NCI-H1092 treated with DMSO at 0.1 percent for 48 hours (cell line): ENCODE measurements at places on chromosomes 12 and 14.

DNA sequence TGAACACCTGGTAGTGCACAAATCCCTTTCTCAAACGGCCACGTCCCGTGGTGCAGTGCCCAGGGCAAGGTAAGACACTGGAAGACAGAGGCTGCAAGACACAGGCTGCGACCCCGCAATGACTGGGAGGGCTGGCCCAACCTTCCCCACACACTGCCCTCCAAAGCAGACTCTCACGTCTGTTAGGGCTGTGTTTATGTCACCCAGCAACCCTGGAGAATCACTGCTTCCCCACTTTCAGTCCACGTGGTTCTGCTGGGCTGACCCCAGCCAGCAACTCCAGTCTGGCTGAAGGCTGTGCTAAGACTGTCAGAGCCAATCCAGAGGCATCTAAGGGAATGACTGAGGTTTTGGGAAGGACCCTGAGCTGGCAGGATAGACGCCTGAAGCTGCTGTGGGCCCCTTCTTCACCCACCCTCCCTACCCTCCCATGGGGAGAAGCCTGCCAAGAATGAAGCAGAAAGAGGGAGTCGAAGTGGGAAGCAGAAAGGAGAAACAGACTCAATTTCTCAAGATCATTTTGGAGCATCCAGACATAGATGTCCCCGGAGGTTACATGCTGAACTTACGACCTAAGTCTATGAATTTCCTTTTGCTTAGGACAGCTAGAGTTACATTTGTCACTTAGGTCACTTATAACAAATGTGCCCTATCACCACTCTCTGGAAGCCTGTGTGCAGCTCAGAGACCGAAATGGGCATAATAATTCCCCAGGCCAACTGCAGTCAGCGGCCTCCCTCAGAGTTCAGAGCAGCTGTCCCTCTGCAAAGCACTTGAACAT is 11.7 kb downstream of the KDM2B start:
- DNase-seq = no peak

DNA sequence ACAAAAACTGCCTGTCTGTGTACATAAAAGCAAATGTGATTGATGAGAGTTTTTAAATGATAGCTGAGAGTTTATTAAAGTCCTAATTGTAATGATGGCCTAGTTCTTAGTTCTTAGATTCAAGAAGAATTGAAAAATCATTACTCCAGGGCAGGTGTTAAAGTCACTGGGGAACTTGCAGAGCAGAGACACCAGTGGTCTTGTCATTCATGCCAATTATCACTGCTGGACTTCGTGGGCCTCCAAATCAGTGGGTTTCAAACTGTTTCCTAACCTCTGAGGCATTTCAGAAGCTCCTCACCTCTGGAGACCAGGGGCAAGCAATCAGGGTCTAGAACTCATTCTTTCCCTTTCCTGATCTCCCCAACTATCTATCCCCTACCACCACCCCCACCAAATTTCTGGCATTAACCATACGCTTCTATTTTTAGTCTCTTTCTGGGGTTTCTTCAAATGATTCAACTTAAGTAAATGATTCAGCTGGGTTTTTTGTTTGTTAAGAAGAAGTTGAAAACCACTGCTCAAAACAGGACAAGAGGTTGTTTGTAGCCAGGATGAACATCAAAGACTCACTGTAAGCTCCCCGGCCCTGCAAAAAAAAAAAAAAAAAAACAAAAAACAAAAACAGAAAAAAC is 80.1 kb downstream of the CEP83 start:
- no peak for DNase-seq

DNA sequence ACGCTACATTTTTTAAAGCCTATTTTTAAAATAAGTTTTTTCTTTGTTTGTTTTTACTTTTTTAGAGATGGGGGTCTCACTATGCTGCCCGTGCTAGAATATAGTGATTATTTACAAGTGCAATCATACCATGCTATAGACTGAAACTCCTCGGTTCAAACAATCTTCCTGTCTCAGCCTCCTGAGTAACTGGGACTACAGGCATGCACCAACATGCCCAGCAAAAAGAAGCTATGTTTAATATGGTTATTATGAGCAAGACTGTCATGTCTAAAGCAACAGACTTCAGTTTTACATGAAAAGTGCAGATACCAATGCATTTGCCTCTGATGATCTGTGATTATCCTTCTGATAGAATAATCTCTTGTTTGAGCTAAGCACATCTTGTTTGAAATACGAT is 45.6 kb upstream of the SGPP1 start:
- DNase-seq = no peak

- no peak for DNase-seq
Measured at GRCh38 chr14:55323910-55324309, 52.7 kb downstream of the FBXO34 start.

DNA sequence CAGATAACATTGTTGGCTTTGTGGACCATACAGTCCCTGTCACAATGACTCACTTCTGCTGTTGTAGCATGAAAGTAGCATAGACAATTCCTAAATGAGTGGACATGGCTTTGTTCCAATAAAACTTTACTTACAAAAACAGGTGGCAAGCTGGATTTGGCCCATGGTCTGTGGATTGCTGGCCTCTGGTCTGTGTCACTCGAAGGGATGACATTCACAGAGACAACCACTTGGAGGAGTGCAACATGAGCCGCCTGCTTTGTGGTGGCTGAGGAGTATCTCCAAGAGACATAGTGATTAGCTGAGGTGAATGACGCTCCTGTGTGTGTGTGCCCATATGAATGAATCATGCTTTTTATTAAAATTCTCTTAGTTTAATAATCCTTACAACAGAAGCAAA is 81.3 kb upstream of the NRXN3 start:
- peak; percentile 10 for DNase-seq

- DNase-seq = peak; percentile 32
Measured at GRCh38 chr12:52495389-52495788, 2.3 kb upstream of the KRT6A start.

DNA sequence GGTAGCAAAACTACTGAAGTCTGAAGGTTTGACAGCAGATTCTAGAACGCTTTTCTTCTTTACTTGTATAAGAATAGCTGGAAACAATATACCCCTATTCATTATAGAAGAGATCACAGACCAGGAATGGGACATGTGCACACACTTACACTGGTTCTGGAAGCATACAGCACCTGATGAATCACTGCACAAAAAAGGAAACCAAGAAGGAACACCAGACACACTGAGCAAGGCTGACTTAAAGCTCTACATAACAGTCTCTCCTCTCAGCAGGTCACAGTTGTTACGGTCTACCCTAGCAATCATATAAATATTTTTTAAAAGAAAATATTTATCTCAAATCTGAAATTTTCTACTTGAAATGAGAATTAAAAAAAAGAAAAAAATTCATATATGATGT is 13.5 kb downstream of the ATP2B1 start:
- DNase-seq = no peak

- DNase-seq = no peak
Measured at GRCh38 chr14:68770553-68771286, 22.1 kb downstream of the ZFP36L1 start.

DNA sequence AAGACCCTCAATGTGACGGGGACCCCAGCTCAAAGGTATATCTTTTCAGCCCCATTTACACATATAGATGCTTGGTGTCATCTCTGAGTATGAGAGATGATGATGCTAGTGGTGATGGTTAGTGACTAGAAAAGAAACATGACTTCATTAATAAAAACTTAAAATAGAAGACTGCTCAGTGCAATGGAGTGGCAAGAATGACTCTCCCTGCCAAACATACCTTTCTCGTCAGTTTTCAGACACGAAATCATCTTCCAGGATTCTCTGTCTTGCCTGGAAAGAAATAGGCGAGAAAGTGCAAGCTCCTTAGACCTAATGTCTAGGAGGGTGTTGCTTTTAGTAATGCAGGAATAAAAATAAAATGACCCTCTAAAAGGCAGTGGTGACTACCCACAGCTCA is 71.7 kb downstream of the TPH2 start:
- no peak for DNase-seq

- DNase-seq = no peak
Measured at GRCh38 chr12:16913832-16914490, 308.0 kb upstream of the LMO3 start.

DNA sequence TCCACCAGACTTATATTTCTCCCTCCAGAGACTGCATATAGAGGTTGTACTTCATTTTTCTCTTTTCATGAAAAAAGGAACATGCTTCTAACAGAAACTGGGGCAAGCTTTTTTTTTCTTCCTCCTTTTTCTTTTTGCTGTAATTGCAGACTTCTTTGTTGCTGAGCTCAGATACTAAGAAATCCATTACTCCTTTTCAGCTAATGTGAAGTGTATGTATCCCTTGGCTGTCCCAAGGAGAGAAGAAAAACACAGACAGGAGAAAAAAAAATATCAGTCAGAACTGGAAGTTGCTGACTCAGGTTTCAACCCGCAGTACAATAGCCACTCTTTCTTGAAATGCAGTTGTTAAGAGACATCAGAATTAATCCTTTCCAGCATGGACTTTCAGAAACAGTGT is 1248.4 kb downstream of the LRFN5 start:
- DNase-seq = no peak

DNA sequence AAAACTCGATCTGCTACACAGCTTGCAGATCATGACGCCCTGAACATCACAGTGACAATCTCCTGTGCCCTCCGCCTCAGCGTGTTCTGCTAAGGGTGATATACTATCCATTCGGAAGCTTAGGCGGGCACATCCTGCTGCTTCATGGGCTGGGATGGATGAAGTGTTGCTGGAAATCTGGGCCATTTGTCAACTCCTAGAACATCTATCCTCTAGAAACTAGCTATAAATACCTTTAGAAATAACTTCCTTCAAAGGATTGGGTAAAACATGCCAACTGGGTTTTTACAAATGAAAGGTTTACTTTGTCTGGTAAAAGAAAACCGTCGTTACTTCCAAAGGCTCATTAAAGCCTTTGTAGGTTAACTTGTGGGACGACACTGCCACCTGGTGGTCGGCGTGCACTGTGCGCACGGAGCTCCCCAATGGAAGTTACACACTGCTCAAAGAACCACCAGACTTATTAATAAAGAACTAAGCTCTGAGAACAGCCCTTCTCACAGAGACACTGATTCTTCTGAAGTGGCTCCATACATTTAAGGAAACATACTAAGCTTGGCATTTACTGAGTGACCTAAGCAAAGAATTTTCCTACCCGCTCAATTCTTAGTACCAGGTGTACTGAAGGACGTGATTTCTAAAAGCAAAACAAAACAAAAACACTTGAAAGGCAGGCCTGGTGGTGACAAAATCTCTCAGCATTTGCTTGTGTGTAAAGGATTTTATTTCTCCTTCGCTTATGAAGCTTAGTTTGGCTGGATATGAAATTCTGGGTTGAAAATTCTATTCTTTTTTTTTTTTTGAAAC is 21.6 kb upstream of the CACNA2D4 start:
- DNase-seq = peak; percentile 74

GRCh38 chr12:117967043-117967442 is 1.7 kb downstream of the KSR2 start:
- DNase-seq = no peak

DNA sequence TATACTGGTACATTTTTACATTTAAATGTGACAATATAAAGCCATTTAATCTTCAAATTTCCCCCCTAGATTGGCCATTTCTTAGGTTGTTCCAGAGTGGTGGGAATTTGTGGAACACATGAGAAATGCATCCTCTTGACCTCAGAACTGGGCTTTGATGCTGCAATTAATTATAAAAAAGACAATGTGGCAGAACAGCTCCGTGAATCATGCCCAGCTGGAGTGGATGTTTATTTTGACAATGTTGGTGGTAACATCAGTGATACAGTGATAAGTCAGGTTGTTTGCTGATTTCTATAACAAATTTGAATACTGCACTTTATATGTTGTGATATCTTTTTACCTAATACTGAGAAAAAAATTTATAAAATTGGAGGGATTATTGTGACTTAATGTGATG is 7.6 kb upstream of the ZNF410 start:
- DNase-seq = no peak

DNA sequence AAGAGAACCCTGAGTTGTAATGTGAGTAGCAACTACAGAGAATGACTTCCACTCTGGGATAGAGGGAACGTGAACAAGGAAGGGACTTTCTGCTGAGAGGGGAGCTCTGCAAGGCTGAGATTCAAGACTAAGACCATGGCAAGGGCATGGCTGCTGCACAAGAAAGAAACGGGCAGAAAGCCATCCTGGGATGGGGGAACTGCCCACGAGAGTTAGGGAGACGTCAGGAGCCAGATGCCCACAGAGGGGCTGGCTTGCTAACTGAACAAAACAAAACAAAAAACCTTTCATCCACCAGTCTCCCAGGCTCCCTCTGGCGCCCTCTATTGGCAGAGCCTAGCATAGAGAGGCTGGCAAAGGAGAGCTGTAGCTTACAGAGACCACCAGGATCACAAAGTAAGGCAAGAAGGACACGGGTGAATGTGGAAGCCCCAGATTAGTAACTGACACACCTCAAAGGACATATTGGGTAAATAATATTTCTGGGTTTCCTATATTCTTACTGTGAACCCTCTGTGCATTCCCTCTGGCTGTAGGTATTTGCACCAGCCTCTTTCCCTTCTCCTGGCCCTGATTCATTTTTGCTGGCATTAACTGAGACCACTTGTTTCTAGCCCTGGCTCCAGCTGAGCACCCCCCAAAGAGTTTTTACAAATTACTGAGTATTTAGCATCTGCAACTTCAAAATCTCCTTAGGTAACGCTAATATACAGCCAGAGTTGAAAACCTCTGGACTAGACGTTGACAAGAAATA is 338.3 kb downstream of the EMP1 start:
- peak; percentile 78 for DNase-seq

DNA sequence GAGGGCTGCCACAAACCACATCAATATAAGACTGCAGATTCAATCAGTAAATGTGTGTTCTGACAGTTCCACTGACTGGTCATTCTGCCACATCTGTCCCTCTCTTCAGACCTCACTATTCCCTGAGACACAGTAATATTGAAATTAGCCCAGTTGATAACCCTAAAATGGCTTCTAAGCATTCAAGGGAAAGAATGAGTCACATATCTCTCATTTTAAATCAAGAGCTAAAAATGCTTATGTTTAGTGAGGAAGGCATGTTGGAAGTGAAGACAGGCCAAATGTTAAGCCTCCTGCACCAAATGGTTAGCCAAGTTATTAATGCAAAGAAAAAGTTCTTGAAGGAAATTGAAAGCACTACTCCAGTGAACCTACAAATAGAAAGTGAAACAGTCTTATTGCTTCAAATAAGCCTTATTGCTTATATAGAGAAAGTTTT is 24.5 kb upstream of the KIF21A start:
- DNase-seq = no peak

DNA sequence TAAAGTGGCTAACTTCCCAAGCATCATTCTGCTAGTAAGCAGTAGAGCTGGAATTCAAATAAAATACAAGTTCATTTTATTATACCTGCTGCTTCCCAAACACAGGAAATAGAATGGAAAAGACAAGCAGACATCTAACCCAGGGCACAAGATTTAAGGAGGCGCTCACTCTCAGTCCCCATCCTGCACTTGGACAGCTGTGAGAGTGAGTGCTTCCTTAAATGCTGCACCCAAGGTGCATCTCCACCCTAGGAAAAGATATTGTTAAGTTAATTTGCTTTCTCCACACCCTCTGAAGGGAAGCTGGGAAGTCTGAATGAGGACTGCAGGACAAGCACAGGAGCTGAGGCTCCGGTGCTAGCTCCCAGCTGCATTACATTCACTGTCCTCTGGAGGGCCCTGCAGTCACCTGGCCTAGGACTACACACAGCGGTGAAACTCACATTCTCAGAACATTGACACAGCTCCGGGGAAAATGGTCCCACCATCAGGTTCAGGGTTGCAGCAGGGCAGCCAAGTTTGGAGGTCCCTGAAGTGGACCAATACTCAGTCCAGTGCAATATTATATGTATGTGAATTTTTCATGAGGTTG is 14.2 kb downstream of the HEBP1 start:
- DNase-seq = no peak

- no peak for DNase-seq
Measured at GRCh38 chr14:41634286-41634685, 27.6 kb downstream of the LRFN5 start.

- DNase-seq = peak; percentile 92
Measured at GRCh38 chr12:3218228-3219171, 141.3 kb downstream of the TSPAN9 start.
